ENCODE measurements at places on chromosomes 7 and 10.

- no peak for DNase-seq
Measured at GRCh38 chr10:76184647-76185046, 753.2 kb downstream of the LRMDA start.

DNA sequence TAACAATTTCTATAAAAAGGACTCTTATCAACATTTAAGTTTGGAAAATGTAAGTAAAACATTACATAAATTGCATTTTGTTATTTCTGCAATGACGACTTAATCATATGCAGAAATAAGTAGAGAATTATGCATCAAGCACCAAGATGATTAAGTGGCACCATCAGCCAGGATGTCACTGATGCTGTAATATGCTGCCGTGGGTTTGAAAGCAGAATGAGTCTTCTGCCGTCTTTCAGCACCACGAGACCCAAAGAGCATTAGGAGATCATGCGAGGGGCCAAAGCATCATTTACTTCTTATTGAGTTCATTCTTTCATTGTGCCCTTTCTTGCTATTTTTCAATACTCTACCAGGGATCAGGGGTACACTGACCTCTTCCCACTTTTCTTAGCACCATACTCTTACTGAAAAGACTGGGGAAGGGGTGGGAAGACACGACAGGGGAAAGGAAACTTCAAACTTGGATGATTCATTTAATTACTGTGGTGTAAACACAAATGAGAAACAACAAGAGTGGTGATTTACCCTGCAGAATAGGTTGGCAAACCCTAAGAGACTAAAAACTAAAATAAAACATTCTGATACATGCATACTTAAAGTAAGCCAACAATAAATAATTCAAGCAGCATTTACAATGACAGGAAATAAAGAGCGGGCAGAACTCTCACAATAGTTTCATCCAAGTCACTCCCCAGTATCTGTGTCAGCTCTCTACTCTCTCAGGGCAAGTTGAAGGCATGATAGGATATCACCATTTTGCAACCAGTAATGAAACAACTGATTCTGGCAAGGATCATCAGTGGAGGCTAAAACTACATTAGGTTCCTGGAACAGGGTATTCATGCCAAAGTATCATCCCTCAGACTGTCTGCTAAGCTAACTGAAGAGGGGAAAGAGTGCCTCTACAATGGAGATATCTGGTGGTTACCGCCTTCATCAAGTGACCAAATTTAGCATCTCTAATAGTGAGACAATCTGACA lies 70.8 kb downstream of the CUL2 start:
- no peak for DNase-seq

- no peak for DNase-seq
Measured at GRCh38 chr10:28091913-28092312, 93.0 kb upstream of the ODAD2 start.

DNA sequence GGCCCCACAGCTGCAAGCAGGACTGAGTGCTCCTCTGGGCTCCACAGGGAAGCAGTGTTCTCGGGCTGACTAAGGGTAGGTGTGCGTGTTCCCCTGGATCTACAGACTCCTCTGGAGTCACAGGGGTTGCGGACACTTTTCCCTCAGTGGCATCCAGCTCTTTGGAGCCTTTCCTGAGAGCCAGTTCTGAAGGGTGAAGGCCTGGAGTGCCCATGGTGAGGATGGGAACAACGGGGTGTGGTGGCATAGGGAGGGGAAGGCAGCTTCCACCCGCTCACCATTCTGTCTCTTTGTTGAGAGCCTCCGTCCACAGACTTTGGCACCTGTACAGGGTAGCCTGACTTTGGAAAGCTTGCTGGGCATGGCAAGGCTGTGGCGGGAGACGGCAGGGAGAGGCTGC lies 104.1 kb upstream of the PCBD1 start:
- no peak for DNase-seq

GRCh38 chr10:53646525-53646924 lies 873.9 kb upstream of the MBL2 start:
- no peak for DNase-seq

DNA sequence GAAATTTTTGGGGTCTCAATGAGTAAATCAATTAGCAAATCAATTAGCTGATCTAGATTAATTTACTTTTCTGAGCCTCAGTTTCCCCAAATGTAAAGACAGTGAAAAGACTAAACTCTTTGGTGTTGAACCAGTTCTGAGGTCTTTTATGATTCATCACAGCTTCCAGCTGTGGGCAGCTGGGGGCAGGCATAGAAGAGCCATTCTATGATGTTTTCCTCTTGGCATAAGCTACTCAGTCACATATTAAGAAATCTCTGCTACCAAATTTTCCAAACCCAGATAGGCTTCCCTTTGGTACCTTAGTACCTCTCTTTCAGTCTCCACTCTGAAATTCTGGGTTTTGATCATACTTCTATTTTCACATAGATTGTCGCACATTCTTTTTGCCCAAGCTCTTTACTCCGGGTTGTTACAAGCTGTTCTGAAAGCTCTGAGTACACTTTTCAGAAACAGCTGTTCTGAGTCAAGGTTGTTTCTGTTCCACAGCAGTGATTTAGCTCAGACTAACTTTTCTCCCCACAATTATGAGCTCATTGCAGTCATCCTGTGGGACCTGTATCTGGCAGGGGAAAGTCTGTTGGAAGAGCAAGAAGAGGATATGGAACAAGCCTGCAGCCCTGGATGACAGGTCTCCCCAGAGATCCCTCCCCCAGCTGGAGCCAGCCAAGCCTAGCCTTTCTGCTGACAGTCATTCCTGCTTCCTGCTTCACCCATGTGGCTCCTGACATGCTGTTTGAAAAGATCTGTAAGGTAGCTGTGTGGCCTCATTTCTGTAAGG lies 599.6 kb upstream of the GHITM start:
- DNase-seq, result no peak

DNA sequence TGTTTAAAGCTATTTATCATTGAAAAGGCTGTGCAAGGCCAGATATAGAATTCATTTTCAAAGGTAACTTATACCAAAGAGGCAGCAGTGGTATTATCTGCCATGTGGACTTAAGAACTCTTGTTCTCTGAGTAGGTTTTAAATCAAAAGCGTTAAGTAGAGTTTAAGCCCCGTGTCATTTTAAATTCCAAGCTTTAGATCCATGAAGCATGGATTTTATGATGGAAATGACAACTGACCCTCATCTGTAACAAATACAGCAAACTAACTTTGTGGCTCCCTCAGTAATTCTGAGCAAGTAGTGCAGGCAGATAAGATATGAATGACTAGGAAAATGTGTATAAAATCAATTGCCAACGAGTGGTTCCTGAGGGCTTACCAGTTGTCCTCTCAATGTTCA lies 247.0 kb downstream of the WDR11 start:
- no peak for DNase-seq

DNA sequence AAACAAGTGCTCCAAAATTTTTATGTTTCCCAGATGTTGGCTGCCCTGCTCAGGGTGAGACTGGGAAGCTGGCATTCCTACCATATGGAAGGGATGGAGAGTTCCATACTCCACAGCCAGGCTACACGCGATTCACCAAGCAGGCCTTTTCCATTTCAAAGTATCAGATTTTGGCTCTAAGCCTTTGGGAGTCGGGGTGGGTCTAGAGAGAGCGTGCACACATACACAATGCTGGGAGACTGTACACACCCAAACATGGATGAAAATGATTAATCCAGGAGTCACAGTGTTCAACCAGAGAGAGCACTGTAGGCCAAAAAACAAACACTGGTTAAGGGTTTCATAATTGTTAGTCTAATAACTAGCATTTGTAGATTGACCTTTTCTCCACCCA lies 295.0 kb downstream of the BICC1 start:
- DNase-seq, result no peak

GRCh38 chr10:133159950-133160825 lies at the start of gene KNDC1:
Gene KNDC1 (plus strand): TSS chr10:133160219. CDS start chr10:133160468, 249 bp downstream.
- peak; percentile 18 for DNase-seq

DNA sequence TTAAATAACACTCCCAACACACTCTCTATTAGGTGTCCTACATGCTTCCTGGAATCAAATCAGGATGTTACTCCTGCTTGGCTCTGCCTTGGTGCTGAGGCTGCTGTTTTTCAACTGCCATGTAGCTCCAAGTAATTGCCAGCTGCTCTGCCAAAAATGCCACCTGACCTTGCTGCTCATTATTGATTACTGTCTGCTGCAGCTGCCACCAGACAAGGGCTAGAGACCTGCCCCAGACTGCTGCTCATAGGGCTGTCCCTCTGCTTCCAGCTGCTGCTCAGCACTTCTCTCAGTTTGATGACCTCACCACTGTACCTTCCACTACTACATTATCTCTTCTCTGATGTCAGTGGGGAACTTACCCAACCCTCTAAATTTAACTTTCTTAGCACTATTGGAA lies 102.5 kb downstream of the PCLO start:
- no peak for DNase-seq

- no peak for DNase-seq
Measured at GRCh38 chr7:158771213-158771834, 58.0 kb downstream of the ESYT2 start.

DNA sequence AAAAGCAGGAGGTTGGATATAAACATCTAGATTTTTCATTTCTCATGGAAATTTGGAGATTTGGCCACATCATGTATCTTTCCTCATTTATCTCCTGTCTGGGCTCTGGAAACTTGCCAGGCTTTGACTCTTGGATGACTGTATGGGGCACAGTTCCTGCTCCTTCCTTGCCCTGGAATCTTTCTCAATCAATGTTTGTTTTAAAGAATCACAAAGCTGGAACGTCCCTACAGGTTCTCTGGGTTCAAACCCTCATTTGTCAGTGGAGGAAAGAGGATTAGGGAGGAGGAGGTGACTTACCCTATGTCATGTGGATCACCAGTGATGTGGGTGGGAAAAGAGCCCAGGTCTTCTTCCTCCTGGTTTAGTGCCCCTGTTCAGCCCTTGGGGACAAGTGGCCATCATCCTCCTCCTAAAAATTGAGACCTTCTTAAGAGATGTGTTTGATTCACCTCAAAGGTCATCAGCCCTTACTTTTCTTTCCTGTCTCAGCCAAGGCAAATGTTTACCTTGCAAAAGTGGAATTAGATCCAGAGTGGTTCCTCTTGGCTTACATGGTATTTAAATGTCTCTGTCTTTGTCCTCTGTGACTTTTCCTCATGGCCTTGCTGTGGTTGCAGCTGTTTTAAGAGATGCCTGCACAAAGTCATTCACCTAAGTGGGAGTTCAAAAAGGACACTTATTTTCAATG lies 38.8 kb upstream of the PDZD8 start:
- DNase-seq, result no peak

GRCh38 chr7:21550821-21551531 lies 8.1 kb downstream of the DNAH11 start:
- DNase-seq, result no peak

- DNase-seq, result no peak
Measured at GRCh38 chr7:70695795-70696083, 436.2 kb upstream of the GALNT17 start.

DNA sequence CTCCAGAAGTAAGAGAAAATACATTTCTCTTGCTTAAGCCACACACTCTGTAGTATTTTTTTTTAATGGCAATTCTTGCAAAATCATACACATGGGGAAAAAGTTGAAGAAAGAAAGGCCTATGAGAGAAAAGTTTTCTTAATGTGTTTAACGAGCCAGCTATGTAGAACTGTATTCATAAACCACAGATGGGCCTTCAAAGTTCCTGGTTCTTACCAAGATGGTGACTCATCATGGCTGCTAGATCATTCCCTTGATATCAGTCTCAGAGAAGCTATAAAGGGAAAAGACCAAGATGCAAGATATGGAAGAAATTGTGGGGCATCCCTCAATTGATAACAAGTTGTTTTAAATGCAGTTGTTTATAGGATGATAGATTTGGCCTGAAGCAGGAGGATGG lies 992.7 kb upstream of the MBL2 start:
- DNase-seq, result no peak

GRCh38 chr7:14207138-14207537 lies 217.7 kb upstream of the ETV1 start:
- no peak for DNase-seq

DNA sequence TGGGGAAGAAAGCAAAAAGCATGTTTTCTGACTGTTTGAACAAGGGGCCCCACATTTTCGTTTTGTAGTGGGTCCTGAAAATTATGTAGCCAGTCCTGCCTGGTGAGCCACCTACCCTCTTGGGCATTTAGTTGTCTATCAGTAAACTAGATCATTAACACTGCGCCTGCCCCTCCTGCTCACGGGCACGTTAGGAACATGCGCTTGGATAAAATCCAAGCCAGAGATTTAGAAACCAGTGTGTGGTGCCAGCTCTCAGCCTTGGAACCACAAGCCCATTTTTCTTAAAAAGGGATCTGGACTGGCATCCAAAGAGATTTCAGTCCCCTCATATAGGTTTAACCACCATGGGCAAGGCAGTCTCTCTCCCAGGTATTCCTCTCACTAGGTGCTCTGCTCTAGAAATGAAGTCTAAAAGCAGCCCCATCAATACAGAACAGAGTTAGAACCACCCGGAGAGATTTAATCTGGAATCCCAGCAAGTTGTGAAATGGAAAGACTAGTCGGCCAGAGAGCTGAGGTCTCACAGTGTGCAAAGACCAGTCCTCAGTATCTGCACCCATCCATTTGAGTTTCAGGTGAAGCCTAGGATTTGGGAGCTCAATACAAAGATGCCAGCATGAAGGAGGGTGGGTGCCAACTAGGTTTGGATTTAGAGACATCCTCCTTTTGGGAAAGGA lies 123.9 kb upstream of the TCF7L2 start:
- no peak for DNase-seq

- no peak for DNase-seq
Measured at GRCh38 chr10:117535298-117536071, 7.1 kb upstream of the EMX2 start.

DNA sequence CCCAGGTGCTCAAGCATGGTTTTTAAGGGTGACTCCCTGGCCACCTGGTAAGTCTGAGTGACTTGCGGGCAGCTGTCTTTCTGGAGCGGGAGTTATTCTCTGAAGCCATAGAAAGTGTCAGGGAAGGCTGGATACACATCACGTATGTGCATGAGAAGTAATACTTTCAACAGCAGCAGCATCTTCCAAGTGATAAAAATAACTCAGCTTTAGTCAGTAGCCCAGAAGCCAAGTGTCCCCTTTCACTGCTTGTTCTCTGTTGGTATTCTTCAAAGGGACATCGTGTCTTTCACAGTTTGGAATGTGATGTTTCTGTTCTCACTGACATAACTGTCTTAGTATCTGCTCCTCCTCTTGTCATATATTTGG lies 97.6 kb downstream of the KIAA1217 start:
- DNase-seq, result no peak

DNA sequence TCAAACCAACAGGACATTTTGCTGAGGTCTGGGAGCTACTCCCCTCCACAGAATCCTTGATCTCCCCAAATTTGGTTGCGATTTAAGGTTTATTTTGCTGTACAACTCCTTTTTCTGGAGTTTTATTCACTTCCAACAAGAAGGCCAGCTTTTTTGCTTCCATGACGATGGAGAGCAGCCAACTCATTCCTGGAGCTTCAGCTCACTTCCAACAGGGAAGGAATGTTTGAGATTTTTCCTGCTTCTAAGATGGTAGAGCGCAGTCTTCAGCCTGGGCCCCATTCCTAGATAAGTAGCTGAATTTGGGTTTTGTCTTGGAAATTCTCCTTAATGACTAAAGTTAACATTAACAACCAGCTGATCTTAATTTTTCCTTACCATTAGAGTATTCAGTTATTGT lies 30.9 kb upstream of the CREB3L2 start:
- DNase-seq, result no peak

DNA sequence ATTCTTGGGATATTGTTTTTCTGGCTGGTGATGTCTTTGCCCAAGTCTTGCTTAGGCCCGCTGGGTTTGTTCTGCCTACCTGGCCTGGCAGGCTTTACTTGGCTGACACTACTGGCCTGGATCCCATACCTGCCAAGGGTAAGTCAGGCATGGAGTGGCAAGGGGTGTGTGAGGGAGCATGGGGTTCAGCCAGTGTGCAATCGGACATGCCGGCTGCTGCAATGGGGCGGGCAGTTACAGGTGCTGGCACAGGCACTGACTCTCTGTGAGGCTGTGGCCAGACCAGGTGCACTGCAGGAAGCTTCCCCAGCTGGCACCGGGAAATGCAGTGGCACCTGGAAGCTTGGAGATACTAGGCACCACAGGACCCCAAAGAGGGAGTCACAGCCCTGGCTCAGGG lies 168.4 kb downstream of the PON1 start:
- no peak for DNase-seq

Measured in T-helper 2 cell treated with Interferon-gamma antibody and Interleukin-4, amounts not matched to agents 5 μg/mL and 100 μg/mL, for 36 hours (primary cell).